NCI-H2227 treated with DMSO at 0.1 percent for 48 hours (cell line): ENCODE measurements at places on chromosomes 12 and 14.

DNA sequence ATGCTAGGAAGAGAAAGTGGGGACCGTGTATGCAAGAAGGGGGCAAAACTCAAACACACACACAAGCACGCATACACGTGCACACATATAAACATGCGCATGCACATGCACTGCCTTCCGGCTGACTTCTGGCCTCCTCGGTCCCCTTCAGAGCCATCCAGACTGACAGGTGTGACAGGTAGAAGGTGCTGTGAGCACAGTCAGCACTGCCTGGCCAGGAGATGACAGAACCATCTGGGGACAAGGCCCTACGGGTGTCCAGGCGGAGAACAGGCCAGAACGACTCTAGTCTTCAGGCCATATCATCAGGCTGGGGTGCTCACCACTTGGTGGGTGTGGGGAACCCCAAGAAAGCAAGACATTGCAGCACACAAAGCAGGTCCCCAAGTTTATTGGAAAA lies 7.3 kb downstream of the KRT83 start:
- DNase-seq: no peak

DNA sequence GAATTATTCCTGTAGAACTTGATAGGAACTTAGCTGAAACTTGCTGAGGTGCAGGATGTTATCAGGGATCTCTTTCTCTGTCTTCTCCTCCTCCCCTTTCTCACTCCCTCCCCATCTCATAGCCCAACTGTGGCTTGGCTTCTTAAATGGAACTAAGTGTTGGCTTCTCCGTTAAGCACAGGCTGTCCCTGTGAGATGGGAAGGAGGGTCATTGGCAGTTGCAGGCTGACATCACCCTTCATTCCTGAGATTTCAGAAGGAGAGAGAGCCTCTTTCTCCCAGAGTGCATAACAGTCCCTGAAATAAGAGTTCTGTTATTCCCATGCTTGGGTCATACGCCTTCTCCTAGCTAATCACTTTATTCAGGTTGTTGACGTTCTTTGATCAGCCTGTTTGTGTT lies 162.0 kb downstream of the UNC79 start:
- DNase-seq: no peak

DNA sequence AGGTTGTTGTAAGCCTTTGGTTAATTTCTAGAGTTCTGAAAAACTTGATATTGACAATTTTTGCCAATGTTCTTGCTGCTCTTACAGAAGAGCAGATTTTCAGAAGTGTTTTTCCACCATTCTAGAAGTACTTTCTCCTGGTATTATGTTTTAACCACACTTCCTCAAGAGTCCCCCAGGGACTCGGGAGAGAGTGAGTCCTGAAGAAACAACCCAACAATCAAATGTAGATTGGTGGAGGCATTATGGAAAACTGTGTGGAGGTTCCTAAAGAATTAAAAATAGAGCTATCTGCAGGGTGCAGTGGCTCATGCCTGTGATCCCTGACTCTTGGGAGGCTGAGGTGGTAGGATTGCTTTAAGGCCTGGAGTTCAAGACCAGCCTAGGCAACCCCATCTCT lies 26.7 kb downstream of the OR10P1 start:
- DNase-seq: no peak

- DNase-seq: no peak
These were observed 60.7 kb downstream of the CLMN start for GRCh38 chr14:95258754-95259593.

DNA sequence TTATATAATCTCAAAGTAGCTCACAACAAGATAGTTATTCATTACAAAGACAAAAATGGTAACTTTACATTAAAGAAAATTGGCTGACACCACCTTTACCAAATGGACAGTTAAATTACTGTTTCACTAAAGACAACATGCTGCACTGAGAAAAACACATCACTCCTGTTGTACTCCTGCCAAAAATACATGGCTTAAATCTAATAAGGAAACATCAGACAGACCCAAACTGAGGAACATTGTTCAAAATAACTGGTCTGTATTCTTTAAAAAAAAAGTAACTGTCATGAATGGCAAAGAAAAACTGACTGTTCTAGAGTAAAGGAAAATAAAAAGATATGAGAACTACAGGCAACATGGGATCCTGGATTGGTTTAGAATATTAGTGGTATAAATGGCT lies 151.3 kb upstream of the DCN start:
- DNase-seq: no peak

DNA sequence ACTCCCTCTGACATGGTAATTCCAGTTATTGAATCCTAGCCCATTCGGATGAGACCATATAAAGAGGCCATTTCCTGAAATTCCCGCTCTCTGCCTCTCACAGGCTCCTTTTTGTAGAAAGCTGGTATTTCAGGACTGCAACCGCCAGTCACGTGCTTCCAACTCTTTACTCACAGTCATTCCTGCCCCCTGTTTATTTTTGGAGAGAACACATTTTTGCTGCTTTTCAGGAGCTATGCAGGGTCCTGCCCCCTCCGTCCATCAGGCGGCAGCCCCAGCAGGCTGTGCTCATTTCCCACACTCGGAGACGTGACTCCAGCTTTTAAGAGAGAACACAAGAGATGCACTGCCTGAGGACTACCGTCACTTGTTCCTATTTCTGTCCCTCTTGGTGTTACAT lies 26.8 kb downstream of the IFT43 start:
- DNase-seq: no peak

DNA sequence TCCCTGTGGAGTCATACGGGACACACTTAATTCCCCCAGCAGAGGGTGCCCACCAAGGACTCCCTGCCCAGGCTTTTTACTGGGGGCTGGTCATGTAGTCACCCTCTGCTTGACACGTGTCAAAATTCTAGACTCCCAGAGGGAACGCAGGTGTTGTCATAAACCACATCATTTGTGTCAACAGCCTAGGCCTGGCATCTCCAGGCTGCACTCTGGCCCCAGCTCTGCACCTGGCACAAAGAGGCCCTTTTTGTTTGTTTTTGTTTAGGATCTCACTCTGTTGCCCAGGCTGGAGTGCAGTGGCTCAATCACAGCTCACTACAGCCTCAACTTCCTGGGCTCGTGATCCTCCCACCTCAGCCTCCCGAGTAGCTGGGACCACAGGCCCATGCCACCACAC lies 21.1 kb downstream of the BRI3BP start:
- DNase-seq: no peak

- no peak for DNase-seq
These were observed 56.5 kb downstream of the WASHC3 start for GRCh38 chr12:102005256-102005655.

GRCh38 chr12:96241846-96242256 lies 47.7 kb downstream of the ELK3 start:
- peak; percentile 29 for DNase-seq

DNA sequence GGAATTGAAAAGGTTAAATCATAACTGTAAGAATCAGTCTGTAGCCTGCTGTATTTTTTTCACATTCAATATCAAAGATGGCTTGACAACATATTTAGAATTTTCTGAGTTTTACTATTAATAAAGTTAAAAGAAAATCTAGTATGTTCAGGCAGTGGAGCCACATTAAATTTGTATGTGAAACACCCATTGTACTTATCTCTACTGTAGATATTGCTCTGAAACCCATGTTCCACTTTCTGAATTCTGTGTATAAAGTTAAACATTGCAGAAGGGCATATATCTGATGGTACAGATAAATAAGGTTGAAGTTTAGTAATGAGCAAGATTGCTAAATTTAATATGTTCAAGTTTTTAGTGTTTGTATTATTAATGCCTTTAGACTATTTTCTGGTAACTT lies 172.7 kb downstream of the FOXA1 start:
- DNase-seq: no peak

DNA sequence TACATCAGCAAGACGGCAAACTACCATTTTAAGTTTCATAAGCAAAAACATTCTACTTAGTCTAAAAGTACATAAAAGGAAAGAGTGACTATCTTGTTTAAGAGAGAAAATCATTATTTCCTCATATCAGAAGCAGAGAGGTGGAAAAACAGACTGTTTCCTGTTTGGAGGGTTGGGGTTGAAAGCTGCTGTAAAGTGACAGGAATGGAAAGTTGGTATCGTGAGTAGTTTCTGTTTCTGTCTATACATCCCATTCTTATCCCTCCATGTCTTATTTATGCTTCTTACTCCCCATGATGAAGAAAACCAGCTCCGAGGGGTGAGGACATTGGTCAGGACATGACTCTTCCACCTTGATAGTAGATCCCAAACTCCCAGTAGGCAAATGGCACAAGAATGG lies 216.5 kb downstream of the EGLN3 start:
- no peak for DNase-seq

- DNase-seq: no peak
These were observed 9.9 kb upstream of the CYP46A1 start for GRCh38 chr14:99674064-99674650.

- DNase-seq: no peak
These were observed 44.9 kb downstream of the LIN7A start for GRCh38 chr12:80892597-80893445.

DNA sequence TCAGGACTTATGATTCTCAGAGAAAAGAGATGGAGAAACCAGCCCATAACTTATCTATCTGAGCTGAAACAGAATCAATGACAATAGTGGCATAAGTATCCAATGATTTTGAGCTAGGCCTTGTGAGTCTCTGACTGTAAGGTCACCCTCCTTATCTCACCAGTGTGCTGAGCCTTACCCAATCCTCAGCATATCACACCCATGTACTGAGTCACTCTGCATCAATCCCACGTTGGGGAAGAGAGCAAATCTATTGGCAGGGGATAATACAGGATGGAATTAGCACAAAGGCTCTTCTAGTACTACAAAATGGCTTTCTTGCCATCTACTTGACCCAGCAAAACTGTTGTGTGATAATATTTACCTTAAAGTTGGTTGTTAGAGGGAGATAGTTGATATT lies 997.8 kb downstream of the NRXN3 start:
- DNase-seq: no peak

GRCh38 chr12:71476513-71476912 lies 36.9 kb downstream of the LGR5 start:
- DNase-seq: no peak

GRCh38 chr14:71194251-71194650 lies 287.0 kb downstream of the PCNX1 start:
- DNase-seq: no peak

GRCh38 chr12:42692749-42693148 lies 103.2 kb upstream of the PRICKLE1 start:
- no peak for DNase-seq

- no peak for DNase-seq
These were observed 460.8 kb downstream of the BCAT1 start for GRCh38 chr12:24488091-24488596.

GRCh38 chr12:102763061-102763460 lies 154.0 kb downstream of the PAH start:
- no peak for DNase-seq

GRCh38 chr12:132159555-132160003 lies 15.3 kb downstream of the NOC4L start:
- DNase-seq: no peak

GRCh38 chr14:36162267-36162666 lies 14.3 kb downstream of the PTCSC3 start:
- no peak for DNase-seq

DNA sequence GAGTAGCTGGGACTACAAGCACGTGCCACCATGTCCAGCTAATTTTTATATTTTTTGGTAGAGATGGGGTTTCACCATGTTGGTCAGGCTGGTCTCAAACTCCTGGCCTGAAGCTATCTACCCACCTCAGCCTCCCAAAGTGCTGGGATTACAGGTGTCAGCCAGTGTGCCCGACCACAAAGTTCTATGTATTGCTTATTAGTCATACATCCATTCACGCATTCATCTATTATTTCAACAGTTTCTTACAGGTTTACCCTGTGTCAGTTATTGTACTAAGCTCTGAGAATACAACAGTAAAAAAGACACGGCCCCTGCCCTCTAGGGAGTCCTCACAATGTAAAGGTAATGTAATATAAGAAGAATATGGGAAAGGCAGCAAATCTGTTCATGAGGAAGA lies 188.9 kb upstream of the BTG1 start:
- DNase-seq: no peak

DNA sequence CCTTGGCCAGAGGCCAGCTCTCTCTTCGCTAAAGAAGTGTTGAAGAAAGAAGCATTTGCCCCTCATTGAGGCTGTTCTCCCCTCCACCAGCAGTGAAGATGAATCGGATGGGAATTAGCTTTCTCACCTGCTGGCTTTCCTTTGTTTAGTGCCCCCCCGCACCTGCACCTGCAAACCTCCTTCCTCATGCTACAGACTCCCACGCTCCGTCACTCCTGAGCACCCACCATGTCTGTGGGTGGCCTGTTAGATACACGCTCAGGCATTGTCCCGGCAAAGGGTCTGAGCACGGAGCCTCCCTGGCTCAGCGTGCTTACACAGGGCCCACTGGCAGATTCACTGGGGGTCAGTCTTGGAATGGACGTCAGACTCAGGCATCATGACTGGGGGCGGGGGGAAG lies 121.6 kb downstream of the GLT1D1 start:
- DNase-seq: no peak

DNA sequence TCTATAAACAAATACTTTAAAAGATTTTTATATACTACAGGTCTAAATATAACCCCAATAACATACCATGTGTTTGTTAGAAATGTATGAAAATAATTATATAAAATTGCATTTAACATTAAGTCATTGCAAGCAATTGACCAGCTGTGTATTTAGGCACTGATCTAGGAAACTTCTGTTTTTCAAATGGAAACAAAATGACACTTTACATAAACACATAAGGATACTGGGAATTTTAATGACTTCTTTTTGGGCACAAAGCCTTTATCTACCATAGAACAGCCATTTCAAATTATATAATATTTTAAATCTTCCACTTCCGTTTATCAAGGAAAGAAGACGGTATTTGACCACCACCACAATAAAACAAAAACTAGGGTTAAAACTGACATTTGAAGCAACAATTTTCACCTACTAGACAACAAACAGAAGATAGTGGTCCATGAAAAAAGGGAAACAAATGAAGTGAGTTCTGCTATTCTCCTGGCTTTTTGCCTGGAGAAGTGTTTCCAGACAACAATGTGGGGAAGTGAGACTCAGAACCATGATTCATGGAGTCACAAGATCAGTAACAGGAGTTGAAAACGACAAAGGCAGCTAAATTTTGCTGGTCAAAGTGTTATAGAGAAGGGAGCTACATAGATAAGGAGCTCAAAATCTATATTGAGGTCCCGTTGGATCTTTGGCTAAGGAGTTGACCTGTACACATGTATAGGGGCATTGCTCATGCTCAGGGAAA lies 475.1 kb downstream of the TRHDE start:
- no peak for DNase-seq

DNA sequence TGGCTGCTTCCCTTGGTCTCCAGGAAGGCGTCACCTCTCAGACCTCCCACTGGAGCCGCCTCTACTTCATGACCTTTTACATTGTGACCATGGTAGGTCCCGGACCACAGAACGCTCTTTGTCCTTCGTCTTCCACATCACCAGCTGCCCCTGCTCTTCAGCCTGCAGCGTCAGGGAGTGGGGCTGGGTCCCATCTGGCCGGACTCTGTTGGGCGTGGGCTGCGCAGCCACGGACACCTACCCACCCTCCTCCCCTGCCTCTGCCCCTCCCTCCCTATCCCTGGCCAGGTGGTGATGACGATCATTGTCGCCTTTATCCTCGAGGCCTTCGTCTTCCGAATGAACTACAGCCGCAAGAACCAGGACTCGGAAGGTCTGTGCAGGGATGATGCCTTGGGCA lies 43.3 kb downstream of the SLC8B1 start:
- no peak for DNase-seq
